ENCODE measurements at places on chromosomes 4 and X. TPM values are rescaled to one million over a fixed set of nuclear protein-coding genes. Genes with fewer than 3 reads are reported as not detected.

The MCTS1 gene
- 31.6 TPM for total RNA-seq

DNA sequence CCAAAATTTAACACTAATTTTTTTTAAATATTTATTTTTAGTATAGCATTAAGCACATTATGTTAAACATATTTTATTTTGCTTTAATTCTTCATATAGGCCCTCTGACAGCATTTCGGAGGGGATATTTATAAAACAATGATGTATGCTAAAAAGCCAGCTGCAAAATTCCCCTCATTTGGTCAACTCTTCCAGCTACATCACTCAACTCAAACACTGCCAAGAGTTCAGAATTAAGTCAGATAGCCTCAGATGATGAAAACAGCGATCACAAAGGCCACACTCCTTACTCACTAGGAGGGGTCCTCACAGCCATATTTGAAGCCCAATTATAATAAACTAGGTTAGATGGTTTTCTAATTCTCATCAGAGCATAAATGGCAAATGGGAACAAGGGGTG is 146.6 kb downstream of the ADAMTS3 start:
- no peak for DNase-seq

DNA sequence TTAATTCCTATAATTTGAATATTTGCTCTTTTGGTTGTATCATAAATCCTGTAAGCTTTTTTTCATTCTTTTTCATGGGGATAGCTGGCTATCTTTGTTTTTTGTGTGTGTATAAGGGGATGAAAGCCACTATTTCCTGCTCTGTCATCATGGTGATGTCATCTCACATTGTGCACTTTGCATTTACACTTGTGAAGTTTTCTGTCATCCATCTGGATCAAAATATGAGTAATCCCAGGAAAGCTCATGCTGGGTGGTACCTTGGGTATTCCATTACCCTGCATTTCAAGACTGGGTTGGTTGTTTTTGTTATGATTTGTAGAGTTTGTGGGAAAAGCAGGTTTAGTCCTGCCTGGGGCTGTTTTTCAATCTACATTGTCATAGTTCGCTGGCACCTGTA is 367.3 kb downstream of the CHIC1 start:
- no peak for DNase-seq

DNA sequence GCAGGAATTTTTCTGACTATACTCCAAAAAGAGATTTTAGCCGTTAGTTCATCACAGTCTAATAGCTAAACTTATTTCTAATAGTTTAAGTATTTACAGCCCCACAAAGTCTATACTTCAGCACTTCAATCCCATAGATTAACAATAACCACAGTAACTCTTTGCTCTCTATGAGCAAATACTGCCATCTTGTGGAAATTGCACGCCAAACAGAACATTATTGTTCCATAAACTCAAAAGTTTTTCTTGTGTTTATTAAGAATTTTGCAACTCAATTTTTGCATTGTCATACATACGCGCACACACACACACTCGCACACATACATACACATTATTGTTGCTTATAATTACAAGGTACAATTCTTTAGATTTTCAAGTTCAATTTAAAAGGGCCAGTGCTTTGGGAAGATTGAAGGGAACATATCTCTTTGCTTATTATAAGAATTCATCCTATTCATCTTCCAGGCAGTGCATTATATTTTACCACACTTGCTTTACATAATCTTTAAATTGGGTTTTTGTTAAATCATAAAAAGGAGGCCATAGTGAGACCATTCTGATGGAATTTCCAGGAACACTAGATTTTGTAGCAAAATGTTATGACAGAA is 63.8 kb upstream of the ATOH1 start:
- DNase-seq = peak; percentile 7

DNA sequence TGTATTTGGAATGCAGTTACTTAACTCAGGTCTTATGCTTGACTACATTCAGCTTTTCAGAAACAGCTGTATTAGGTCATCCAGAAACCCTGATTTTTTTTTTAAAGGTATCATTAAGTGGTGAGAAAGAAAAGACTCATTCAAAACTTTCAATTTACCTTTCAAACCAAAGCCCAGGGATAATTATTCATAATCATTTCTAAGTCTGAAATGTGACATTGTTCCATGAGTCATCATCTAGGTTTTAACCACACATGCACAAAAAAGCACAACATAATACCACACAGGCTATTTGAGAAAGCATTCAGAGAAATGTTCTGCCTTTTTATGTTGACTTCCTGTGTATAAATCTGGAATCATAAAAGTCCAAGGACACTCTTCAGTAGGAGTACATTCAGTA is 288.2 kb downstream of the IL1RAPL2 start:
- no peak for DNase-seq

GRCh38 chr4:2537011-2537830 is 774 bp downstream of the FAM193A start:
- peak; percentile 58 for DNase-seq

Data from thyroid gland (tissue), 4 donors.